ENCODE measurements at places on chromosomes 2 and 18.
A peak's percentile ranks its signal among the peaks of the same experiment; 100 is the strongest.

DNA sequence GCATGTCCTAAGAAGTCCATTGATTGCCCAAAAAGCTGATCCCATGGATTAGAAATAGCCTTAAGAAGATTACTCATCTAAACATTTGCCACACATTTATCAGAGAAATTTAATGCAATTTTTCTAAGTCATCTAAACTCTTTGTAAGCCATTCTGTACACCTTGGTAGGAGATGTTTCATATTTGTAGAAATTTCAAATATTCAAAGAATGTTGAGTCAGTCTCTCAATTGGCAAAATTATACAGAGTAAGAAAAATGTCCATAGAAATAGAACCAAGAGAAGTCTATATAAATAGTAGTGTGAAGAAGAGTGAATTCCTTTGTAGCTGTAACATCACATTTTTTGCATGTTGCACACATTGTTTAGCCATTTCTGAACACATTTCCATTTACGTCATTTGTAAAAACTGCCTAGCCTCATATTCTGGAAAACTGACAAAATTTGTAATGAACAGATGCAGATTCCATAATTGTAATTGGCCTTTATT is 128.6 kb downstream of the MSTN start:
- DNase-seq, result peak; percentile 91

- no peak for DNase-seq
Observed at GRCh38 chr2:62321380-62322289, 125.7 kb downstream of the B3GNT2 start.

GRCh38 chr18:43964666-43965065 is 687.4 kb upstream of the SYT4 start:
- DNase-seq, result no peak

GRCh38 chr2:11589316-11589940 is 55.6 kb downstream of the GREB1 start:
- no peak for DNase-seq

- DNase-seq, result peak; percentile 45
Observed at GRCh38 chr2:145845207-145845894, 1325.4 kb upstream of the ZEB2 start.

- no peak for DNase-seq
Observed at GRCh38 chr2:229287823-229288222, 16.7 kb upstream of the PID1 start.

- no peak for DNase-seq
Observed at GRCh38 chr2:73821227-73821626, 7.5 kb upstream of the STAMBP start.

DNA sequence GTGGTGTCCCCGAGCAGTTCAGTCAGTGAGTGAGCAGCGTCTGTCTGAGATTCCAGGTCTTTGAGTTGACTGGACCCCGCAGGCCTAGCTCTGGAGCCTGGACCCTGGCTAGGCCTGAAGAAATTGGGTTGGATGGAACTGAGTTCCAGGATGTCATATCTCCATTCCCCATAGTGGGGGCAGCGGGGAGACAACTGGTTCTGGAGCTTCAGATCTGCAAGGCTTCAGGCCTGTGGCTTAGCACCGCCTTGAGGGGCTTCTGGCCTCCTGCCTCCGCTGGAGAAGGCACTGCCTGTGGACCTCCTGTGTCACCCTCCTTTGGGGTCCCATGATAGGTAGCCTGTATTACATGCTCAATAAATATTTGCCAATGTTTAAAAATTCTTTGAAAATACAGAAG is 288.4 kb upstream of the ID2 start:
- DNase-seq, result no peak

DNA sequence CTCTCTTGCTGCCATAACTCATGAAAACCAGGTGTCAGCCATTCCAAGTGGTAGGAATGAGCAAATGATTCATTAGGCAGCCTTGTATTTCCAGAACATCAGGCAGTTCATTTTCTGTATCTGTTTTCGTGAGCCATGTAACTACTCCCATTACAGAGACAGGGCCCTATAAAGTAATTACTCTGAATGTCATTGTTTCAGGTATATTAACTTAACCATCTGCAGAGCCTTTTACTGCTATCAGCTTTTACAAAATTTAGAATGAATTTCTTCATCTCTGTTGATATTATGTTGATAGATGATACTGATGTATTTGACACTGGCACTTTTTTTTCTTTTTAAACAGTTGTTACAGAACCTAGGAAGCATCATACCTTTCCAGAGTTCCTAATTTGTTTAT is 69.9 kb downstream of the MGAT5 start:
- DNase-seq, result no peak

DNA sequence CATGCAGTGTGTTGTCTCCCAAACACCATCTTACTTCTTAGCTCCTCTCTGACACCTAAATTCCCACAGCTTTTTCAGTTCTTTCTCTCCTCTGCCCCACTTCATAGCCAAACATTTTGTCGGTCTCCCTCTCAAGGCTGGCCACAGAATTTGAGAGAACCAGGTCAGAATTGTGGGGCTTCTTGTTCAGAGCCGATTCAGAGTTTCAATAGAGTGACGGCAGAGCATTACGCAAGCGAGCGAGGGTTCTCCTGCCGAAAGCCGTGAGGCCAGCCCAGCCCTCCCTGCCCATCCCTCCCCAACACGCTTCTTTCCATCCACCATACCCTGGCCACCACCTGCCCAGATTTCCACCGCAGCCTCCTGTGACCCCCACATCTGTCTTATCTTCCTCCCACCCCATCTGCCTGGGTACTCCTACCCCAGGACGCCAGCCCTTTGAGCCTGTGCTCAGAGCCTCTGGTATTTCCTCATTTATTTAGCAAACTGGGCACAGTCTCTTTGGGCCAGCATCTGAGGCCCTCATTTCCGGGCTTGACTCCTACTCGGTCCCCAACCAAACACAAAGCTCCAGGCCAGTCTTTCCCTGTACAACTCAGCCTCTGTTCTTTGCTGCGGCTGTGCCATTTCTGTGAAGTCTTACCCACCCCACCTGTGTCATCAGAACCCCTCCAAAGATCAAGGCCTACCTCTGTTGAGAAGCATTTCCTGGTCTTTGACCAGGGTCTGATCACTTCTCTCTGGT is 70.0 kb upstream of the MAP4K4 start:
- no peak for DNase-seq

DNA sequence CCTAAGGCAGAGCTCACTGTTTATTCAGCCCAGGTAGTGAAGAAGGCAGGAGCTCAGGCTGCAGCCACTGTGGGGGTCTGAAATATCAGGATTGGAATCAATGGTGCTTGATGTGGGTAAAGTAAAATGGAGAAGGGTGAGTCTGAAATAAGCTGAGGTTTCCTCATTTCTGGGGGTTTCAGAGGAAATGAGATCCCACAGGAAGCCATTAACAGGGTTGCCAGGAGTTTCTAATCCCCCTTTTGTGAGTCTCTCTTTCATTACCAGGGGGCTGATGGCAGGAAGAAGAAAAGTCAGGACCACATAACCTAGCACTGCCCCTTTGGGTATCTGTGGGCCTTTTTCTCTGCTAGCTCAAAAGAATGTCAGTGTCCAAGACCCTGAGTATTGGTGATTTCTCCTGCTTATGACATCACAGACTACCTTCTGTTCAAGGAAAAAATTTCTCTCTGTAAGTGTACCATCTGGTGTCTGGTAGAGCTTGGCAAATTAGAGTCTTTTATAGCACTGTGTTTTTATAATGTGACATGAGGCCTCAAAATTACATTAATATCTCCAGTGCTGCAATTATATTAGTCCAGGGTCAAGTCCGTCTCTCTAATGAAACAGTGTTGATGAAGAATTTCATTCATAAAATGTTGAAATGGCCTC is 56.0 kb downstream of the LBH start:
- DNase-seq, result no peak

GRCh38 chr2:235148201-235149170 is 196.7 kb downstream of the SH3BP4 start:
- no peak for DNase-seq

DNA sequence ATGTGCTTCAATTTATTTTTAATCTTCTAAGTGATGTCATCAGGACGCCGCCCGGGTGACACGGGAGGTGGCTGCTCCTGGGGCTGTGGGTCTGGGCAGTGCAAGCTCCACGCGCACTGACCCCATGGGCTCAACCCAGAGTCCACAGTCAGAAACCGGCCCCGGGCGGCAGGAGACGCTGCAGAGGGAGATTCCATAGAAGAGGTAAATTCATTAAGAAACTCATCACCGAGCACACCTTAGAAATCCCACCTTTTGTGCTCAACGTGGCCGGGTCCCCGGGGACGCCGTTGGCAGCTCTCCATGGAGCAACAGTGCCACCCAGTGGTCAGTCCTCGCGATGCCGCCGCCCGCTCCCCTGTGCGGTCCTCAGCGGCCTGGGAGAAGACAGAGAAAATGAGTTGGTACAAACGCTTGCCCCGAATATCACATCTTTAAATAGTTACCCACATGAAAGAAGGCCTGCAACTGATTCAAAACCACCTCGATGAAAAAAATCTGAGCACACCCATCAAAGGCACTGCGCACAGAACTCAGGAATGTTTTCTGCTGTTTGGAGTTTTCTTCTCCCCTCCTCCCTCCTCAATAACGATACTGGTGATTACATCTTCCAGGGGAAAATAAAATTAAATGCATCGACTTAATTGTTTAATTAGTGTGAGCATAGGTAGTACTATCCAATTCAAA is 92.6 kb downstream of the CMPK2 start:
- peak; percentile 28 for DNase-seq

- no peak for DNase-seq
Observed at GRCh38 chr2:174337337-174338146, 2.8 kb downstream of the SP9 start.

DNA sequence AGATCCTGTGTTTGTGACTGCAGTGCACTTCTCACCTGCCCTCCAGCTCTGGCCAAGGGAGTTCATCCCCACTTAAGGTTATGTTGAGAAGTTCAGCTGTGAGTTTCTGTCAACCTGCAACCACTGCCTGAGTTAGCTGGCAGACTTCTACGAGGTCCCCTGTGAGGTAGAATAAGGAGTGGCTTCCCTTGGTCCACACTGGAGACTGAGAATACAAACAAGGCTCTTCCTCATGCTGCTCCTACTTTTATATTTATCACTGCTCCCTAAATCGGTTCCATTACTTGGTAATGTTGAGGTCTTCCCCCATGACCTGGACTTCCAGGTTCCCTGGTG is 353.2 kb upstream of the CWC22 start:
- no peak for DNase-seq

GRCh38 chr18:62715436-62715758 is at the start of gene PHLPP1:
PHLPP1 (plus strand) TSS chr18:62715541; CDS start chr18:62715684, 143 bp downstream.
- no peak for DNase-seq

- DNase-seq, result no peak
Observed at GRCh38 chr2:18558458-18558857, 2.0 kb downstream of the RDH14 start.
